Heart right ventricle (tissue), 16 donors: ENCODE measurements at places on chromosomes 12 and 14.

GRCh38 chr12:53378222-53378621 is 1.8 kb upstream of the SP1 start:
- DNase-seq = no peak

DNA sequence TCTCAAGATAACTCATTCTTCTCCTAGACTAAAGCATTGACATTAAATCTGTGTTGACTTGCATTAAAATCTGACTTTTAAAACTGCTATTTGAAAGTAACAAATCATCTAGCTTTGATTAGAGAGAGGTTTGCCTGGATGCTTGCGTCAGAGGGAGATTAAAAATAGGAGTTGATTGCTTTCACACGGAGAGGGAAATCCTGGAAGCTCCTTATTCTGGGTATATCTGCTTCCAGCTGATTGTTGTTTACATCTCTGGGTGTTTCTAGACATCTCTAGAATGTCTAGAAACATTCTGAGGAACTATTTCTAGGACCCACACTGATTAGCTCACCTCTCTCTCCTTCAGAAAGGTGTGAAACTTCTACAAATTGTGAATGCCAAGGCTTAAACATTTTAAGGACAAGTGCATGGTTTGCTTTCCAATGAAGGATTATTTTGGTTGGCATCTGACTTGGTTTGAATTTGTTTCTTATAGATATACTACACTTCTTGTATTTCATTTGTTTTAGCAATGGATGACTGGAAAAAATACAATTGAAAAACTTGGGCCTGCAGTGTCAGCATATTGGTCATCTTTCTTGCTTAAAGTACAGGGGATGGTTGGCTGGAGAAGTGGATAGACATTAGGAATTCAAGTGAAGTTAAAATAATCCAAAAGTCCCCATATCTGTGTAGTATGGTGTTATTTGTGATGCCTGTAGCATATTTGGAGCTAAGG is 2.1 kb downstream of the DIP2B start:
- DNase-seq = no peak

DNA sequence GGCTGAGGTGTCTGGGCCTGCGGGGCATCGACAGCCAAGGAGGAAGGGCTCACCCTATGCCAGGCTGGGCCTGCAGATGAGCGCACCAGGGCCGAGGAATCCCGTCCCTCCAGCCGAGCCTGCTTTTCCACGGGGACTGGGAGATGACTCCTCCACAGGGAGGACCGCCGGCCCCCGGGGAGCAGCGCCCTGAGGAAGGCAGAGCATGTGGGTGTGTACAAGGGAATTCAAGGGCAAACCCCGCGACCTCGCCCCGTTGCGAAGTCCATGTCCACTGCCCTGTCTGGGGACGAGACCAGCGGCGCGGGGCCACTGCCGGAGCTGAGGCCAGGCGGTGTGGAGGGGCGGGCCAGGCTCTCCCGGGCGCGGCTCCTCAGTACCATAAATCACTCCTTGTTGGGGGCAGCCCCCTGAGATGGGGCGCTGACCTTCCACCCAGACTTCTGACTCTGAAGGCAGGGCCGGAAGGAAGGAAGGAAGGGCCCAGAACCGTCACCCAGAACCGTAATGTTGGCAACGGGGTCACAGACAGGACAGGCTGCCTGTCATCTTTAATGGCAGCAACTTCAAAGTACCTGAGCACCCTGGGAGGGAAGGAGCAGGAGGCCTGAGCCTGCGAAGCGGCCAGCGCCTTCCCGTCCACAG is 52.5 kb downstream of the RNF34 start:
- no peak for DNase-seq

DNA sequence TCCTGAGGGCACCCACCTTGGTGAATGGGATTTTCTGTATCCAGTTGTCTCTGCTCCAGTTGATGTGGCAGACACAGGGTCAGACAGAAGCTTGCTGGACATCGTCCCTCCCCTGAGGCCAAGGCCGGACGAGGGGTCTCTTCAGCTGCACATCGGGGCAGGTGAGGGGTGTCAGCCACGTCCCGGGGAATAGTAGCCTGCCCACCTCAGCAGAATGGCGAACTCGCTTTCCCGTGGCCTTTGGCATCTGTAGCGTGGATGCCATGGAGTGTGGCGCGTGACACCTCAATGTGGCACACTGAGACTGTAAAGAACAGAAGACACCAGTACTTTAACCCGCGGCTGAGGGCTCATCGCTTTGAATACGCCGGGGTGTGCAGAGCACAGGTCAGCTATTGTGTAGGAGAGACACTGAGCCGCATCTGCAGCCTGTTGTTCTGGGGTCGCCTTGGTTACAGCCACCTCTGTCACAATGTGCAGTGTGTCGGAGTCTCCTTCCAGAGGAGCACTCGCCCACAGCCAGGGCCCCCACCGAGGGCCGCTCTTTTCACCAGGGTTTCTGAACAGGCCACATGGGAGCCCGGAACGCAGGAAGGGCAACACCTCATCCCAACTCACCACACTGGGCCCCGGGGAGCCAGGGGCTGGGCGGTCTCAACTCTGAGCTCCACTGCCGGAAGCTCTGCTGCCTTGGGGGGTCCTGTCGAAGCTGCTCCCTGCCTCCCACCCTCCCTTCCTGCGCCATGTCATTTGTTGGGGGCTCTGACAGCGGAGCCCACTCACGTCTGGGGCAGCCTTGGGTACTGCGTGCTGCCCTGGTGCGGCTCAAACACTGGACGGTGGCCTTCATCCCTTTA is 77.0 kb downstream of the ADGRD1 start:
- DNase-seq = no peak

DNA sequence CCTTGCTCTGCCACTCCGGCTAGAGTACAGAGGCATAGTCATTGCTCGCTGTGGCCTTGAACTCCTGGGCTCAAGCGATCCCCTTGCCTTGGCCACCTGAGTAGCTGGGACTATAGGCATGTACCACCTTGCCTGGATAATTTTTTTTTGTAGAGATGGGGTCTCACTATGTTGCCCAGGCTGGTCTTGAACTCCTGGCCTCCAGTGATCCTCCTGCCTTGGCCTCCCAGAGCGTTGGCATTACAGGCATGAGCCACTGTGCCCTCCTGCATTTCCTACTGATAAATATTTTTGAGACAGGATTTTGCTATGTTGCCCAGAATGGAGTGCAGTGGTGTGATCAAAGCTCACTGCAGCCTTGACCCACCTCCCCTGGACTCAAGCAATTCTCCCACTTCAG is 9.4 kb downstream of the EMG1 start:
- no peak for DNase-seq

DNA sequence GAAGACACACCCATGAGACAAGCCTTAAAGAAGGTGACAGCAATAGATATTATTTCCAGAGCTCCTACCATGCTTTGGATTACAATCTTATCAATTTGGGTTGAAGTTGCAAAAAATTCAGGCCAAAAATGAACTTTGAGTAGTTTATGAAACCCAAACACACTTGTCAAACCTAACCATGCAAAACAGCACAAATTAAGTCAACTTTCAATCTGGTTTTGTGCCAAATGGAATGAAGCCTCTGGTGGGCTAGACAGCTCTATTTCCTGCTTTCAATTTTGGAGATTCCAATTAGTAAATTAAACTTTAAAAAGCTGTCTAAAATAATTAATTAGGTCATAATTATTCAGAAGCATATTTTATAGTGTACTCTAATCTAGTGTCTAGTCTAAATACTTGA is 203.4 kb downstream of the SYT1 start:
- DNase-seq = no peak

DNA sequence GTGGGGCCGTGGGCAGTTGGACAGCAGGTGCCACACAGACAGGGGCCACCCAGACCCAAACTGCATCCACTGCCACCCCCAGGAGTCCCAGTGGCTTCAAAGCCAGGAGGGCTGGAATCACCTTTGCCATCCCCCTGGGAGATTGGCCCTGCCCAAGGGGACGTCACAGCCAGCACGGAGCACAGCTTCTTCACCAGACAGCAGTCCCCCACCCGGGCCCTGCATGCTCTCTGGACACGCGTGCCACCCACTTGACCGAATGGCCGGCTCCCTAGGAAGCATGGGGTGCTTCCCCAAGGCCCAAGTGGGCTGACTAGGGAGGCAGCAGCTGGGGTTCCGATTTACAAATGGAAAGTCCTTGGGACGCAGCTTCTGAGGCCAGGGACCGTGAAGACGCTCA is 17.3 kb downstream of the DHX37 start:
- DNase-seq = no peak

DNA sequence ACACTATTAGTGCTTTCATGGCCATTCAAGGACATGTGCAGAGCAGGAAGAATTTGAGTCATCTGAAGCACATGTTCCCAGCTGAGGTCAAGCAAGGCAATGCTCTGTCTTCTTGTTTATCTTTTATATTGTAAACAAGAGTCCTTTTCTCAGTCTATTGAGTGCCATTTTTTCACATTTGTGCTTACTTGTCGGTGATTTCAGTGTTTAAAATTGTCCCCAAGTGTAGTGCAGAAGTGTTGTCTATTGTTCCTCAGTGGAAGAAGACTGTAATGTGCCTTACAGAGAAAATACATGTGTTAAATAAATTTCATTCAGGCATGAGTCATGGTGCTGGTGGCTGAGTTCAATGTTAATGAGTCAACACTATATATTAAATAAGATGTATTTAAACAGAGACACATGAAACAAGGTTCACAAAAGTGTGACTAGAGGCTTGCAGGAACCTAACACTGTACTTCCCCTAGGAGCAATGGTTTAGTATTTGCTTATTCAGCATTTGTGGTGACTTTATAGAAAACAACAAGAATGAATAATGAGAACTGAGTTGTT is 391.1 kb downstream of the LRIG3 start:
- no peak for DNase-seq

DNA sequence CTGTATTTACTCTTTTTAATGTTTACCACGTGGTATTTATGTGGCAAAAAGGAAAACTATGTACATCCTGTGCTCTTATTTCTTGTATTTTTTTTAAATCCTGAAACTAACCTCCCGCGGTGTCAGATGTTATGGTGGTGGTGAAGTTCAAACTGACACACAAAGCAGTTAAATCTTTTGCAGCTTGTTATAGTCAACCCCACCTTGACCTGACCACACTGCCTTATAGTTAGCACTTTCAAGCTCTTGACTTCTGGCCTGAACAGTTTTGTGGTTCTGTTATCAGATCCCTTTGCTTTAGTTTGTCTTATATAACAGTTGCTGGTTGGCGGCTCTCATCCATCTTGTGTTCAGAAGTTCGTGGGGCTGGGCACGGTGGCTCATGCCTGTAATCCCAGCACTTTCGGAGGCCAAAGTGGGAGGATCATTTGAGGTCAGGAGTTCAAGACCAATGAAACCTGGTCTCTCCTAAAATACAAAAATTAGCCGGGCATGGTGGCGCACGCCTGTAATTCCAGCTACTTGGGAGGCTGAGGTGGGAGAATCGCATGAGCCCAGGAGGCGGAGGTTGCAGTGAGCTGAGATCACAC is 2.1 kb downstream of the UNG start:
- no peak for DNase-seq
